CD14-positive monocyte (primary cell): ENCODE measurements at places on chromosomes 5 and 9. TPM values are rescaled to one million over a fixed set of nuclear protein-coding genes. Genes with fewer than 3 reads are reported as not detected.

GRCh38 chr9:97316904-97317303, 9.4 kb downstream of the CCDC180 start:
- no peak overlapping the region for H3K27ac ChIP-seq
- H3K4me3 ChIP-seq, result no peak overlapping the region
- H3K27me3 ChIP-seq, result no peaks in the 10 kb centered on the region
- no peaks in the 10 kb centered on the region for H3K4me1 ChIP-seq

- no peaks in the 10 kb centered on the region for H3K36me3 ChIP-seq
- H3K27ac ChIP-seq, result no peak overlapping the region
- no peak overlapping the region for H3K4me3 ChIP-seq
- no peaks in the 10 kb centered on the region for H3K4me1 ChIP-seq
- no peaks in the 10 kb centered on the region for H3K27me3 ChIP-seq
- DNase-seq, result no peak
Observed at GRCh38 chr5:24439465-24439864, 205.3 kb downstream of the CDH10 start.

GRCh38 chr9:16133032-16133431, 580.2 kb downstream of the CCDC171 start:
- no peaks in the 10 kb centered on the region for H3K36me3 ChIP-seq
- no peaks in the 10 kb centered on the region for H3K27me3 ChIP-seq
- H3K4me1 ChIP-seq, result no peaks in the 10 kb centered on the region
- H3K4me3 ChIP-seq, result no peak overlapping the region
- DNase-seq, result no peak
- H3K27ac ChIP-seq, result no peak overlapping the region

The LCP2 gene
- polyA plus RNA-seq, result 89.5 TPM

GRCh38 chr5:19638461-19638860, 349.5 kb downstream of the CDH18 start:
- DNase-seq, result no peak
- no peaks in the 10 kb centered on the region for H3K27me3 ChIP-seq
- H3K36me3 ChIP-seq, result no peaks in the 10 kb centered on the region
- H3K4me1 ChIP-seq, result no peaks in the 10 kb centered on the region
- H3K4me3 ChIP-seq, result no peak overlapping the region
- H3K27ac ChIP-seq, result no peak overlapping the region

The NUDT12 gene
- 0.28 and 1.1 TPM in 2 replicates for polyA plus RNA-seq

DNA sequence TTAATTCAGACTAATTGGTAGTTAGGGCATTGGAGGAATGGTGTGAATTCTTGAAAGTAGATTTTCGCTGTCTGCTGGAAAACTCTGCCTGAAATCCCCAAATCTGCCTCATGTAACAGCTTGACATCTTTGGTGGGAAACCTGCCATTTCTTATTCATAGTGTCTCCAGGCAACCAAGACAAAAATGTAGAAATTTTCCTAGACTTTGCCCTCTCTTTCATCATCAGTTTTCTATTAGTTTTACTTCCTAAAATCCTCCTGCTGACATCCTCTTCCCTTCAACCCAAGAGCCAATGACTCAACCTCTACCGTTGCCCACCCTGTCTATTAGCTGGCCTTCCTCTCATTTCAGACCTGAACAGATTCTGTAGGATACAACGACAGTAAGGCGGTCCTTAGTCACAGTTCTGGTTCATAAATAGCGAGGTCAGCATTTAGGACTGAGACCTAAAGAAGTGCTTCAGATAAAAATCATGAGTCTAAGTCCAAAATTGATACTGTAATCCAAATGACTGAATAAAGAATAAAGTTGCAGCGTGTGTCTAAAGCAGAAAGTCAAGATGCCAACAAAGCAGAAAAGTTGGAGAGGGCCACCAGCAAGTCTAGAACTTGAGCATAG, 133.9 kb downstream of the MUSK start:
- peak; percentile 59 for DNase-seq
- H3K36me3 ChIP-seq, result no peaks in the 10 kb centered on the region
- peak overlapping the region; percentile 33 for H3K4me3 ChIP-seq
- no peaks in the 10 kb centered on the region for H3K27me3 ChIP-seq
- H3K27ac ChIP-seq, result peak overlapping the region; percentile 70

The SPATA31E1 gene
- 0.01 TPM in 1 of 2 replicates, not detected in the other for polyA plus RNA-seq

DNA sequence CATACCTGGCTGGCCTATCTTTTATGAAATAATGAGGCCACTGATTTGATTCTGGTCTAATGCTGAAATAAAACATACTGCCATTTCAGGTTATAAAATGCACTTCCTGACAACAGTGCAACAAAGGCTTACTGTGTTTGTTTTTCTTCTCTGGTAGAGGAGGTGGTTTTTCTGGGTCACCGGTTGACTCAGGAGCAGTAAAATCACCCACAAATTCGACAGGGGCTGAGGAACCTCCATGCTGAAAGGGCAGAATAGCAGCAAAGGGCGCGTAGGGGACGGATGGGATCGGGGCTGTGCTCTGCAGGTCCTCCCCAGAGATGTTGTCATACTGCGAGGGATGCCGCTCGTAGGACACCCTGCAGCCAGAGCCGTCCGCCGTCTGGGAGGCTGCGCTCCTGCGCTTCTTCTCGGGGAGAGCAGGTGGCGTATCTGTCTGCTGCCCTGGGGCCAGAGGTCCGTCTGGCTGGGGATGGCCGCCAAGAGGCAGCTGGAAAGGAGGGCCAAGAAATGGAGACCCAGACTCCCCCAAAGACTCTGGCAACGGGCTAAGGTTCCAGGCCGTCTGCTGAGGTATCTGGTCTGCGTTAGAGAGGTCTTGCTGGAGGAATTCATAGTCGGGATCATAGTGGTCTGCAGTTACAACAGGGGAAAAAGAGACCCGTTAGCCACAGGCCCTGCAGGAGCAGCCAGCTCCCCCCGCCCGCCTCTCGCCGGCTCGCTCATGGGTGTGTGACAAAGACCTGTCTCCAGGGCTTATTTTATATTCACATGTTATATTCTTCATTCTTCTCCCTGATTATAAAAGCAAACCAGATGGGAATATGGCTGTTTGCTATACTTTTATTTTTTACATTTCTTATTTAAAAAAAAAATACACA, 80.7 kb downstream of the PRRT1B start:
- H3K4me3 ChIP-seq, result no peak overlapping the region
- H3K4me1 ChIP-seq, result peaks cover 89% of the 10 kb centered on the region
- peak overlapping the region; percentile 100 for H3K27ac ChIP-seq
- no peak for DNase-seq

The URM1 gene
- polyA plus RNA-seq, result 38.2 and 38.3 TPM in 2 replicates

The C5orf52 gene
- not detected in 2 replicates for polyA plus RNA-seq

The PCDHA9 gene
- polyA plus RNA-seq, result not detected

GRCh38 chr9:36457836-36458429, 57.9 kb upstream of the RNF38 start:
- no peak for DNase-seq
- H3K27ac ChIP-seq, result no peak overlapping the region
- H3K36me3 ChIP-seq, result peaks cover 35% of the 10 kb centered on the region
- no peak overlapping the region for H3K4me3 ChIP-seq
- H3K4me1 ChIP-seq, result peaks cover 14% of the 10 kb centered on the region
- H3K27me3 ChIP-seq, result no peaks in the 10 kb centered on the region

DNA sequence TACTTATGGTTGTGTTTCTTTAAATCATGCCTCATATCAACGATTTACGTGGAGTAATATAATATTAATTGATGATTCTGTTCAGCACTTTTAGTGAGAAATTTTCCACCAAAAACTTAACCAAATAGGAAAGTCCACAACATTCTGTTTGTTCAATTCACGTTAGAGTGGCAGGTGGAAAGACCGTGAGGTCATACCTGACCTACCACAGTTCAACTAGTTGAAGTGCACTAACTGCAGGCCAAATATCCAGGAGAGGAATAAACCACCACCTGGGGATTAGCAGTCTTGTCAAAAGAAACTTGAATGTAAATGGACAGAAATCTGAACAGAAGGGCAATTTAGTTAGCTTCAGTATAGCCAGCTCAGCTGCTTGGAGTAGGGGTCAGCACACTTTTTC, 577.7 kb downstream of the KIF4B start:
- no peaks in the 10 kb centered on the region for H3K36me3 ChIP-seq
- no peak overlapping the region for H3K27ac ChIP-seq

The ADAMTS19 gene
- polyA plus RNA-seq, result not detected in 2 replicates

GRCh38 chr5:140672455-140673186, 755 bp downstream of the DND1 start:
- no peak overlapping the region for H3K4me3 ChIP-seq
- H3K4me1 ChIP-seq, result no peaks in the 10 kb centered on the region
- peak; percentile 18 for DNase-seq
- no peak overlapping the region for H3K27ac ChIP-seq
- peaks cover 99% of the 10 kb centered on the region for H3K36me3 ChIP-seq
